ENCODE measurements at places on chromosomes 4 and X.

GRCh38 chr4:176409627-176410026 lies 89.9 kb downstream of the SPCS3 start:
- DNase-seq, result no peak

GRCh38 chr4:144894573-144894972 lies 203.4 kb downstream of the ANAPC10 start:
- no peak for DNase-seq

GRCh38 chr4:26281881-26282280 lies 38.9 kb upstream of the RBPJ start:
- DNase-seq, result no peak

GRCh38 chr4:6781113-6781512 lies 1.4 kb upstream of the KIAA0232 start:
- no peak for DNase-seq

- no peak for DNase-seq
Observed at GRCh38 chr4:154877110-154877760, 96.2 kb downstream of the RBM46 start.

- no peak for DNase-seq
Observed at GRCh38 chrX:30241724-30242415, at the start of gene MAGEB4. Gene MAGEB4 (plus strand): TSS chrX:30242000. CDS start chrX:30242136, 136 bp downstream.

DNA sequence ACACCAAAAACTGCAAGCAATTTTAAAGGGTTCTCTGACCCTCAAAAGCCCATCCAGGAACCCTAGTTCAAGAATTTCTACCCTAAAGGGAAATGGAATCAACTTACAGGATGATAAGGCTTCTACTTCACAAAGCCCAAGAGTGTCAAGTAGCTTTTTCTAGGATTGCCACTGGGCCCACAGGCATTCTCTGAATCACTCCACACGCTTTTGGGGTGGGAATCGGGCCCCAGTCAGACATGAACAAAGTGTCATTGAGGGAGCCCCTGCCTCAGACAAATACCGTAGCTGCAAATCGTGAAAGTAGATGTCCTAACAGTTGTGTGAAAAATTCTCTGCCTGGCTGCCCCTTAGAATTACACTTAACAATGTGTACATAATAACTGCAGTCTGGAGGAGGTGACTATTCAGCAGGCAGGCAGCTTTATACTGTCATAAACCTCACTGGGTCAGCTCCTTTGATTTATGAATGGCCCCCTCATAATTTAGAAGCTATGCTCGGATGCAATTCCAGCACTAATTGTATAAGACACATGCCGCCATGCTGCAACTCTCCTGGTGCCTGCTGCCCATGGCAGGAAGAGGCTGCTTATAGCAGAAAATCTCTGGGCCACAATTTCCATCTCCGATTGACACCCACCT lies 36.7 kb downstream of the CHRDL1 start:
- DNase-seq, result no peak

DNA sequence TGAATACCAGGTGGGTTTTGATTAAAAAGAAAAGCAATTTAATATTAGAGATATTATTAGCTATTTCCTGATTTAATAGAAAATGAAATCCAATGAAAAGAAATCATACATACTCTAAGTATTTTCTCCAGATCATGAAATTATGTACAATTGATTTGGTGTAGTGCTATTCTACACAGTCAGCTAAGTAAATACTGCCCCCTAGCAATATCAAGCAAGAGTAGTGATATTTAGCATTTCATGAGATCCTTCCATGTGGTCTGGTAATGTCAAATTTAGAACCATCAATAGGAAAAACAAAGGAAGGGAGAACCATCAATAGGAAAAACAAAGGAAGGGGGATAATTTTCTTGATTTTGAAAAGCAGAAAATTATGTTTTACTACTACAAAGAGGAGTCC lies 114.6 kb downstream of the TBCK start:
- DNase-seq, result no peak

DNA sequence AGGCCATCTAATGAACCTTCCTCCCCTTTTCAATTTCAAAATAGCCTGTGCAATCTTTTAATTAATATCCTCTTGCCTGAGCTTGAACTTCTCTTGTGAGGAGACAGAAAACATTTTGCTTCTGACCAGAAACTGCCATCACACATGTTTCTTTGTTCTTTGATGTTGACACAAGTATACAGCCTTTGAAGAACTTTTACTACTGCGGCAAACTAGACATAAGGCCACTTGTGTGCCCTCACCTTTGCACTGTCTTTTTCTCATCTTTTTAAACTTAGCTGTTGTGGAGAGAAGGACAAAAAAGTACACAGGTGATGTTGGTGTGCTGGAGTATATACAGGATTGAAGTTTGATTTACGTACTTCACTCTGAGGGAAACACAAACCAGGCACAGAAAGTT lies 116.3 kb upstream of the C1GALT1C1 start:
- DNase-seq, result no peak

- no peak for DNase-seq
Observed at GRCh38 chrX:51614353-51615012, 4.2 kb downstream of the CENPVL3 start.

DNA sequence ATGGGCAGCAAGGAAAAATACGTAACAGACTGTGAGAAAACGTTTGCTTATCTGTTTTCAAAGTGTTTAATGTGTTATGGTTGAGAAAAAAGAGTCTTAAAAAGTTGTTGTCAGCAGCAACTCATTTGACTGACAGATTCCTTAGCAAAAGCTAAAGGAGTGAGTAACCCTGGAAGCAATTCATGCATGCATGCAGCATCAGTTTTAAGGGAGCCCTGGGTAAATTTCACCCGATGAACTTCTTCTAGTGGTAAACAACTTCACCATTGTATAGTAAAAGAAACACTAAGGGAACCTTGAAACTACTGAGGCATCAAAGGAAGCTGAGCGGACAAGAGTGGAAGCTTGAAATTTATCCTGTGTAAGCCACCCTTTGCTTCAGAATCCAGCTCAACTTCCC lies 583.2 kb upstream of the INTU start:
- no peak for DNase-seq

DNA sequence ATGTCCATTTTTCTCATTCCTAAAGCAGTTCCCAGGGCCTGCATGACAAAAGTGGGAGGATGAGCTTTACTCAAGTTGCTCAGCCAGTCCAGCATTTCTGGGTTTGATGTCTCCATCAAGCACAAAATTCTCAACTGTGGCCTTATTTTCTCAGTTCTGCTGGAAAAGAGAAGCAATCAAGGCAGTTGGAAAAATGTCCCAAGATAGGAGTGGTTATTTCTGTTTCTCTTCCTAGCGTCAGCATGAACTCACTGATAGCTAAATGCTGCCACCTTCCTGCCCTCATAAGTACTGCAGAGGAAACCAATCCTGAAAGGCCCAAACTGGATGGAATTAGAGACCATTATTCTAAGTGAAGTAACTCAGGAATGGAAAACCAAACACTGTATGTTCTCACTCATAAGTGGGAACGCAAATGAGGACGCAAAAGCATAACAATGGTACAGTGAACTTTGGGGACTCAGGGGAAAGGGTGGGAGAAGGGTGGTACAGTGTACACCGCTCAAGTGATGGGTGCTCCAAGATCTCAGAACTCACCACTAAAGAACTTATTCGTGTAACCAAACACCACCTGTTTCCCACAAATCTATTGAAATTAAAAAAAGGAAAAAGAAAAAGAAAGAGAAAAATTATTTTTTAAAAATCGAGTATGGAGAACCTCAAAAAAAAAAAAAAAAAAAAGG lies 29.6 kb downstream of the ADH7 start:
- DNase-seq, result peak; percentile 54

- DNase-seq, result no peak
Observed at GRCh38 chr4:89482926-89483595, 175.5 kb upstream of the GPRIN3 start.

GRCh38 chr4:110970642-110971041 lies 347.8 kb upstream of the PITX2 start:
- peak; percentile 1 for DNase-seq

GRCh38 chr4:7328162-7328912 lies 106.4 kb downstream of the PSAPL1 start:
- no peak for DNase-seq

- DNase-seq, result no peak
Observed at GRCh38 chrX:141760761-141761160, 62.2 kb upstream of the SPANXD start.

DNA sequence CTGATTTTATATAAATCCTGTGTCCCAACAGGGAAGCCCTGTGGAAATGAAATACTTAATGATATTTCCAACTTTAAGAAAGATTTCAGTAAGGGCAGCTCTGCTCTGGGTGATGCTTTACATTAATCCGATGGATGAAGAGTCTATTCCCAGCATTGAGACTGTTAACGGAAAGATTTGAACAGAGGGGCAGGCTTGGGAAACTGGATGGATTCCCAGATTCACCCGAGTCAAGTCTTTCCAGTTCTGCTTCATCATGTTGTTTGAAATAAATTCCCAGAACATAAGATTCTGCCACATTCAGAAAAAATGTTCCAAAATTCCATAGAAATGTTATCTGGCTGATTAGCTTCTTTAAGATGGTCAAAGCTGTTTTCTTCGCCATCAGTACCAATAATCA lies 246.0 kb downstream of the FBXW7 start:
- DNase-seq, result no peak

DNA sequence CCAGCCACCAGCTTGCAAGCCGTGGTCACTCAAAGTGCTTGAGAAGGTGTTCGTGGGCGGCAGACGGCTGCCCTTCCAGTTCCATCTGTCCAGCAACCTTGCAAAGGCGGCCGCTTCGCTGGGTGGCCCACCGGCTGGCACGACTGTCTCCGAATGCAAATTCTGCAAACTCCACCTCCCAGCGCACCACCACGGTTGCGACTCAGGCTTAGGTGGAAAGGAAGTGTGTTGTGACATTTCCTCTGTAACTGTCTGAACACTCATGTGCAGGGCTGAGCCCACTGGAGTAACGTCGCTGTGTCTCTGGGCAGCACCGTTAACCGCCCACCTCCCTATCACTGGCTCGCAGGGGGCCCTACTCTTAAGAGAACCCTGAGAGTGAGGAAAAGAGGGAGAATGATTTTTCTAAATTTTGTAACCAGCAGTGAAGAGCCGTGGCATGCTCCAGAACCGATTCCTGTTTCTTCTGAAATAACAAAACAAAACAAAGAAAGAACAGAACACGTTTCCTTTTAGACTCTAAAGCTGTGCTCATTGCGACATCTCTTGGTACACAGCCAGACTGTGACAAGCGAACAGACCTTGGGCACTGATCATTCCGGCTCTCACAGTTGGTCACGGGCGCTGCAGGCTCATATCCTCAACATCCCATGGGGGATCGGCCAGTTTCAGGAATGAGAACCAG lies at the start of gene P2RY8:
Gene P2RY8, minus strand, starts transcription at position 155 of the 685 bp plus-strand sequence. CDS start 70,627 bp downstream, outside the sequence.
- peak; percentile 82 for DNase-seq

Data from activated T-cell treated with anti-CD3 and anti-CD28 coated beads, Interleukin-2, amount 50 U/mL, for 72 hours (primary cell).